ENCODE measurements at places on chromosomes 3 and 15.

GRCh38 chr3:122966045-122966444 is 61.5 kb downstream of the SEMA5B start:
- DNase-seq: no peak
- H3K4me1 ChIP-seq: peaks cover 6% of the 10 kb centered on the region
- no peaks in the 10 kb centered on the region for H3K27me3 ChIP-seq

GRCh38 chr3:53137835-53138446 is 7.7 kb upstream of the RFT1 start:
- no peaks in the 10 kb centered on the region for H3K4me1 ChIP-seq
- no peak for DNase-seq

DNA sequence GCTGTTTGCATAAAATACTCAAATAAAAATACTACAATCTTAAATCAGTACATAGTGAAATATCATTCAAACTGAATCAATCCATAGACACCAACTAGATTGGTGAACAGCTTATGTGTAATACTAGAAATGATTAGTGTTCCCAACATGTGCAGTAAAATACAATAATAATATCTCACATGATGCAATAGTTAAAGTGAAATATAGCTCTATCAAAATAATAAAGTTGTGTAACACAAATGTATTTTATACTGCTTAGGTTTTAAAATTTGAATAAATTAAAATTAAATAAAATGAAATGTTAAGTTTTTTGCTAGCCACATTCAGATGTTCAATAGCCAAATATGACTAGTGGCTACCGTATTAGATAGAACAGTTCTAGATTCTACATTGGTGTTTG is 714.1 kb downstream of the ZNF385D start:
- no peaks in the 10 kb centered on the region for H3K4me1 ChIP-seq
- H3K36me3 ChIP-seq: no peaks in the 10 kb centered on the region
- H3K27me3 ChIP-seq: no peaks in the 10 kb centered on the region
- H3K4me3 ChIP-seq: no peak overlapping the region

DNA sequence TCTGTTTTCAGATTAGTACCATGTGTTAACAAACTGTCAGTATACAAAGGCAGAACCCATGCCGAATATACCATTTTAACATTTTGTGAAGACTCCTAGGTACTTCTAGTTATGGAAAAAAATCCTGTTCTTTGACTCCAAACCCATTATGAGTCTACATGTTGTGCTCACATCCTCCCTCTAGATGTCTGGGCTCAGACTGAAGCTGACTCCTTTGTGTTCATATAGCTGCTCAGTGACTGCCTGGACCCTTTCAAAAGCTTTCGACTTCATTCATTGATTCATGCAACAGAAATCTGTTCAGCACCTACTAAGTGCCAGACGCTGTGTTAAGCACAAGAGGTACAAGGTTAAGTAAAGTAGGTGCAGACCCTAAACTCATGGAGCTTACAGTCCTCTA is 60.5 kb downstream of the MEGF11 start:
- H3K27ac ChIP-seq: no peak overlapping the region
- H3K4me3 ChIP-seq: no peak overlapping the region
- H3K4me1 ChIP-seq: no peaks in the 10 kb centered on the region

GRCh38 chr15:57903626-57904025 is 161.9 kb downstream of the ALDH1A2 start:
- H3K4me1 ChIP-seq: no peaks in the 10 kb centered on the region
- H3K4me3 ChIP-seq: no peak overlapping the region
- no peaks in the 10 kb centered on the region for H3K36me3 ChIP-seq
- H3K27ac ChIP-seq: no peak overlapping the region
- no peak for DNase-seq

DNA sequence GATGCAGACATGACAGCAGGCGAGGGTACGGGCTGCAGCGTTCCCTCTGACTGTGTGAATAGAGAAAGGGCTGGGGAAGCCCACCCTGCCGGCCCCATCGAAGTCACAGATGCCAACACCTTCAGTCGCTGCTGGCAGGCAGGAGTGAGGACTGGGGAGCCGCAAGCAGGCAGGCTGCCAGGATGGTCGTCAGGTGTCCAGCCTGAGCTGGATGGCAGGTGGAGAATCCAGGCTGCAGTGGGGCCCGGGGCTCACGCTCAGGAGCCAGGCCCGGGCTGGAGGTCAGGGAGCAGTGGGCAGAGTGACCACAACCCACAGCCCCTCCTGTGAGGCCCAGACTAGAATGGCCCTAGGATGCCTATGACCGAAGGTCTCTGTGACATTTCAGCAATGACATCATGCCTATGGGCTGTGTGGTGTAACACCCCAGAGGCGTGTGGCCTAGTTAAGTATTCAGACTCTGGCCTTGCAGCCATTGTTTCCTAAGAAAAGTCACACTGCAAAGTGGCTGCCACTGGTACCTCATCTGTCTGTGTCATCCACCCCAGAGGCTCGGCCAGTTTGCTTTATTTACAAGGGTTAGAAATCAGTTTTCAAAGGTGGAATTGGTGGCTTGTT is 15.7 kb downstream of the PRR23E start:
- H3K36me3 ChIP-seq: no peaks in the 10 kb centered on the region
- H3K4me3 ChIP-seq: no peak overlapping the region
- peaks cover 11% of the 10 kb centered on the region for H3K4me1 ChIP-seq
- H3K27ac ChIP-seq: no peak overlapping the region
- no peaks in the 10 kb centered on the region for H3K27me3 ChIP-seq
- DNase-seq: peak; percentile 69

GRCh38 chr3:71890356-71890931 is 105.5 kb upstream of the PROK2 start:
- H3K36me3 ChIP-seq: no peaks in the 10 kb centered on the region
- no peaks in the 10 kb centered on the region for H3K27me3 ChIP-seq
- peaks cover 6% of the 10 kb centered on the region for H3K4me1 ChIP-seq
- H3K4me3 ChIP-seq: no peak overlapping the region
- no peak for DNase-seq

DNA sequence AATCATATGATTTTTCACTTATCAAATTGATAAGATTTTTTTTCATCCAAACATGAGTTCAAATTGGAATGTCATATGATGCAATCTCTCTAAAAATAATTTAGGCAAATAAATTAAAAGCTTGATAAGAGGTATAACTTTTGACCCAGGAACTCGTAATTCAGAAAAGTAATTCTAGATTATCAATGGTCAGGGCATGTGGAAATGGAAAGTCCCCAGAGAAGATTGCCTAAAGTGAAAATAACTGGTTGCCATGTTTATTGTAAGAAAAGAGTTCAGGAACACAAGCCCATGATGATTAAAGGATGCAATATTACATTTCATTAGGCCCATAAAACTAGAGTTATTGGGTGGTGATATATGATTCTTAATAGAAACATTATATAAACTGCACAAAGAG is 1514.8 kb downstream of the SI start:
- no peak overlapping the region for H3K27ac ChIP-seq
- H3K4me1 ChIP-seq: no peaks in the 10 kb centered on the region
- no peak overlapping the region for H3K4me3 ChIP-seq
- no peaks in the 10 kb centered on the region for H3K36me3 ChIP-seq

DNA sequence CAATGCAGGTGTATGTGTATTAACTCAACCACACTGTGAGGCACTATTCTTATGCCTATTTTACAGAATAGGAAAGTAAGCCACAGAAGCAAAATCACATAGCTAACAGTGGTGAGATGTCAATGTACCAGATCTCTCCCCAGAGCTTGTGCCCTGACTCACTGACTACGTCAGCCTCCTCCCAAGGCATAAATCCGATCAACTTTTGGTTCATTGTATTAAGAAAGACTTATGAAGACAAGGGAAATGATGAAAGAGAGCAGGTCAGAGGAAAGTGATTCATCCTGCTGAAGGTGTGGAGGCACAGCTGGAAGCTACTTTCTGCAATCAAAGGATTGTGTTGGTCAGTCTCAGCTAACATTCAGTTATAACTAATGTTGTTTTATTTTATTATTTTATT is 33.0 kb upstream of the SV2B start:
- H3K27me3 ChIP-seq: no peaks in the 10 kb centered on the region
- DNase-seq: no peak
- H3K36me3 ChIP-seq: no peaks in the 10 kb centered on the region
- H3K4me3 ChIP-seq: no peak overlapping the region
- no peak overlapping the region for H3K27ac ChIP-seq
- no peaks in the 10 kb centered on the region for H3K4me1 ChIP-seq

- H3K4me3 ChIP-seq: no peak overlapping the region
- no peak overlapping the region for H3K27ac ChIP-seq
- no peak for DNase-seq
- H3K4me1 ChIP-seq: no peaks in the 10 kb centered on the region
Observed at GRCh38 chr15:44596511-44597010, 59.6 kb downstream of the EIF3J start.

DNA sequence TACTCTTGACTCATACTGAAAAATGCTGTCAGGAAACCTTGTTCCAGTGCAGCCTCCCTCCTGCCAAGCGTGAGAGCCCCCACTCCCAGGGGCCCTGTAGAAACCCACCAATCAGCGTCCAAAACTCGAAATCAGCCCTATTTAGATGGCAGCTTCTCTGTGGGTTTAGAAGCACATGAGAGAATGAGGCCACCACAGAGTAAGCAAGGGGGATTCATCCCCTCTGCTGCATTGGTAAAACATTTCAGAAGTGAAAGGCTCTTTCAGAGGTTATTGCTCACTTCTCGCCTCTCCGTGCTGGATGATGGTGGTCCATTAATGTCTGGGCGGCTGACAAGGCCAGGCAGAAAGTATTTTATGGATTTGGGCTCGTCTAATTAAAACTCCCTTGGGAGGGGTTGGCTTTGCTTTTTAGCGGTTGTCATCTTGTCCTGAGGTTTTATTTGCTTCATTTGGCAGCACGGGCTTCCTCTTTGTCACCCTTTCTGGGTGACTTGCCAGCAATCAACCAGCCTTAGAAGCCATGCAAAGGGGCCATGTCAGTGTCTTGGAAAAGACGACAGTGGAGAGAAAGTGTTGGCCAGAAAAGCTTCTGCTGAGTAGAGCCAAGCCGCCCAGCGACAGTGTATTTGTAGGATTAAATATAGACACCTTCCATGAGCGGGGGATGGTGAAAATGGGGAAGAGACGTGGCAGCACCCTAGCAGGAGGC is 145.5 kb downstream of the ATP10A start:
- no peak overlapping the region for H3K4me3 ChIP-seq
- H3K4me1 ChIP-seq: no peaks in the 10 kb centered on the region
- DNase-seq: no peak
- no peaks in the 10 kb centered on the region for H3K27me3 ChIP-seq
- H3K36me3 ChIP-seq: no peaks in the 10 kb centered on the region

DNA sequence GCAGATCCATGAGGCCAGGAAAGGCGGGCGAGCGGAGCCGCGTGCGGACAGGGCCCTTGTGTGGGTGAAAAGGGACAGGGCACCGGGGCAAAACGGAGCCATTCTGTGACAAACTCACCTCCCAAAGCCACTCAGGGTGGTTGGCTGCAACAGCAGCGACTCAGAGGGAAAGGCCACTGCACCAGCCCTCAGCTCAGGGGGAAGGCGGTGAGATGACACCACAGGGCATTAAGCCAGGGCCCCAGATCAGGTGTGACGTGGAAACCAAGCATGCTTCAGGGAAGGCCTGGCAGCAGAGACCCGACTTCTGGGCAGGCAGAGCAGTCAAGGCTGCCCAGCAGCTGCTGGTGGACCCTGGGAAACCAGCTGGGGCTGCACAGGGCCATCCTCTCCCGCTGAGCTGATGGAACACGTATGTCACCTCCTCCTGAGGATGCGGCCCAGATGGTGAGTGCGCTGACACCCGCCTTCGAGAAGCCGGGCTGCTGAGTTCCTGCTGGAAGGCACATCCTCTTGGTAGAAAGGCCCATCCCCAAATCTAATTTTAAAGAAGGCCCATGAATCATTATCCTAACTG is 82.3 kb downstream of the CHSY1 start:
- no peak overlapping the region for H3K27ac ChIP-seq
- no peak overlapping the region for H3K4me3 ChIP-seq
- DNase-seq: no peak
- H3K36me3 ChIP-seq: no peaks in the 10 kb centered on the region

DNA sequence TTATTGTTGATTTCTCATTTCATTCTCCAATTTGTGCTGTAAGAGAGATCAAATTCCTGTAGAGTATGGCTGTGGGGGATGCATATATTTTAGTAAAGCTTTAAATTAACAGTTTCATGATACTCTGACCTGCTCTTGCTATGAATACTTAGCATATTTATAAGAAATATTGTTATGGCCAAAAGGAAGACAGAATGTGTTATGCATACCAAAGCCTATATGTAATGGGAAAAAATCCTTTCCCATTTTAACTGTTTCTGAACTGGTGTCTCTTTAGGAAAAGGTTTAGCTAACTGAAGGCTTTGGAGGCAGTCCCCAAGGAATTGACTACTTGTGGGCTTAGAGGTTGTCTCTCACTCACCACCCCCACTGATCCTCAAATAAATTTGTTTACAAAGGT is 59.2 kb downstream of the CADPS start:
- H3K27me3 ChIP-seq: no peaks in the 10 kb centered on the region
- no peaks in the 10 kb centered on the region for H3K36me3 ChIP-seq

DNA sequence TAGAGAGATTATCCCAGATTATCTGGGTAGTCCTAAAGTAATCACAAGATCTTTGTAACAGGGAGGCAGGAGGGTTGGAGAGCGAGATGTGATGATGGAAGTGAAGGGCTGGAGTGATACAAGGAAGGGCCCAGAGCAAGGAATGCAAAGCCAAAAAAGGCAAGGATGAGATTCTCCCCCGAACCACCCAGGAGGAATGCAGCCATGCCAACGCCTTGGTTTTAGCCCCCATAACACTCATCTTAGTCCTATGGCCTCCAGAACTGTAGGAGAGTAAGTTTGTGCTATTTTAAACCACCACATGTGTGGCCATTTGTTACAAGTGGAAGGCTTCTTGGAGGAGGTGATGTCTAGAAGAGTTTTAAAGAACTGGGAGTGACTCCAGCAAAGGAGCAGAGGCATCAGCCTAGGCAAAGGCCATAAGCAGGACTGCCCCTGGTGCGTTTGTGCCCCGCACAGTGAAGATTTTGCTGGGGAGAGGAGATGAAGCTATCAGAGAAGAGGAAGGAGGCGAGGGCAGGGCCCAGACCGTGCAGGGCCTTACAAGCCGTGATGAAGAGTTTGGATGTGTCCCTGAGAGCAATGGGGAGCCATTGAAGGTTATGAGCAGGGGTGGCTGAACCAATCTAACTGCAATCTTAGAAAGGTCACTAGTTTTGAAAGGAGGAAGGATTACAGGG is 25.3 kb upstream of the CORO2B start:
- no peaks in the 10 kb centered on the region for H3K4me1 ChIP-seq
- no peak overlapping the region for H3K4me3 ChIP-seq
- H3K36me3 ChIP-seq: no peaks in the 10 kb centered on the region
- H3K27me3 ChIP-seq: no peaks in the 10 kb centered on the region

DNA sequence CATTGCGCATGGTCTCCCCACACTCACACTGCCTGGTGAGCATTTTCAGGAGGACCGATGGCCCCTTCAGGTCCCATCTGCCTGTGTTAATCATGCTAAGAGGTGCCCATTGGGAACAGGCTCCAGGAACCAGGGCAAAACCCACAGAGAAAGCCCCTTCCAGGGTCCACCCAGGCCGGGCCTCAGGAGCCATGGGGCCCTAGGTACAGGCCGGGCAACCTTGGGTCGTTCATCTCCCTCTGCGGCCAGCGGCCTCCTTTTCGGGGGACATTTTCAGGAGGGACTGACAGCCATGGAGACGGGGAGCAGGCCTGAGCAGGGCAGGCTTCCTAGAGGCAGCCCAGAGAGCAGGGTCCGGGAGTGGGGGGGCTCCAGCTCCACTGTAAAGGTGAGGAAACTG is 68.0 kb upstream of the TAMM41 start:
- no peaks in the 10 kb centered on the region for H3K36me3 ChIP-seq
- no peaks in the 10 kb centered on the region for H3K4me1 ChIP-seq

All from mesendoderm (in vitro differentiated cells).